T-cell (primary cell): ENCODE measurements at places on chromosomes 13 and 19. TPM values are rescaled to one million over a fixed set of nuclear protein-coding genes. Genes with fewer than 3 reads are reported as not detected.

GRCh38 chr13:46179969-46180763 lies 1.8 kb downstream of the LCP1 start:
- DNase-seq: no peak
- peak overlapping the region; percentile 83 for H3K27ac ChIP-seq
- peak overlapping the region; percentile 99 for H3K4me3 ChIP-seq
- H3K27me3 ChIP-seq: no peaks in the 10 kb centered on the region

DNA sequence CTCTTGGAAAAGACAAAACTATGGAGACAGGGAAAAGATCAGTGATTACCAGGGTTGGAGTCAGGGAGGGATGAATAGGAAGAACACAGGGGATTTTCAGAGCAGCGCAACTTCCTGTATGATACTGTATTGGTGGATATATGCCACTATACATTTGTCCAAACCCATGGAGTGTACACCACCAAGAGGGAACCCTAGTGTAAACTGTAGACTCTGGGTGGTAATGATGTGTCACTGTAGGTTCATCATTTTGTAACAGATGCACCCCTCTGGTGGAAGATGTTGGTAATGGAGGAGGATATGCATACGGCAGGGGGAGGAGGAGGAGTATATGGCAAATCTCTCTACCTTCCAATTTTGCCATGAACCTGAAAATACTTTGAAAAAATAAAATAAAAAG lies 68.1 kb downstream of the UFM1 start:
- no peaks in the 10 kb centered on the region for H3K4me1 ChIP-seq
- DNase-seq: no peak
- H3K27me3 ChIP-seq: no peaks in the 10 kb centered on the region

Gene FCHO1
- total RNA-seq: 63.0 TPM

- no peaks in the 10 kb centered on the region for H3K27me3 ChIP-seq
- no peaks in the 10 kb centered on the region for H3K4me1 ChIP-seq
- no peak overlapping the region for H3K4me3 ChIP-seq
- no peak for DNase-seq
- H3K36me3 ChIP-seq: peaks cover 9% of the 10 kb centered on the region
Measured at GRCh38 chr19:19120308-19121231, 17.7 kb downstream of the TMEM161A start.

Gene CGB3
- not detected for total RNA-seq

GRCh38 chr19:38389101-38389925 lies 816 bp downstream of the SPRED3 start:
- H3K27me3 ChIP-seq: peaks cover 2% of the 10 kb centered on the region
- no peak for DNase-seq
- H3K27ac ChIP-seq: no peak overlapping the region
- peak overlapping the region; percentile 21 for H3K4me3 ChIP-seq

Gene ZNF85
- total RNA-seq: 9.3 TPM
